ENCODE measurements at places on chromosomes 7 and 10.

GRCh38 chr10:52875336-52875735 lies 102.8 kb upstream of the MBL2 start:
- DNase-seq: no peak

DNA sequence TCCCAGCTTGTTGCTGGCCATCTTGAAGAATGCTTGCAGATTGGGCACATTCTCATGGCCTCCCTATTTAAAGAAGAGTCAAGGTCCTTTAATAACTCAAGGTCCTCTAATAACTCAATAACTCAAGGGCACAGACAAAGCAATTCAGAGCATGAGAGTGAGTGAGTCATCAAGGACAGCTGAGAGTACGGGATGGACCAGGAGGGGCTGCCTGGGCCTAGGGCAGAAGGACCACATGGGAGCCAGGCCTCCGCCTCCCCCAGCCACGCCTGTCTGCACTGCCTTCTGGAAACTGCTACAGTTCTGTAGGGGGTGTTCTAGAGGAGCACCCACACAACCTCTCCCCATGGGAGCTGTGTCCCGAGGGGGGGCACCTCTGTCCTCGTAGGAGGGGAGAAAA lies 48.9 kb downstream of the ZNF503 start:
- peak; percentile 4 for DNase-seq

DNA sequence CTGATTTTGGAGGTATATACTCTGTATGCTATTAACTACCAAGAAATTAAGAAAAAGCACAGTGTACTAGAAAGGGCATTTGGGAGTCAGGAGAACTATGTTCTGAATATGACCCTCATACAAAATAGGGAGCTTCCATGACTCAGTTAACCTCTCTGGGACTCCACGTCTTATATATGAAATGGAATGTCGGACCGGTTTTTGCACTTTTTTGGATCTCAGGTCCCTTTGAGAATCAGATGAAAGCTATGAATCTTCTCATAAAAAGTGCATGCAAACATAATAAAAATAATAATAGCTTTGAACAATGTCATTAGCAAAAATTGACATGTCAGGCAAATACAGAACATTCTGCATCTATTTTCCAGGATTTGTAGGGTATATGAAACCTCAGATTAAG lies 113.0 kb downstream of the ARID5B start:
- no peak for DNase-seq

DNA sequence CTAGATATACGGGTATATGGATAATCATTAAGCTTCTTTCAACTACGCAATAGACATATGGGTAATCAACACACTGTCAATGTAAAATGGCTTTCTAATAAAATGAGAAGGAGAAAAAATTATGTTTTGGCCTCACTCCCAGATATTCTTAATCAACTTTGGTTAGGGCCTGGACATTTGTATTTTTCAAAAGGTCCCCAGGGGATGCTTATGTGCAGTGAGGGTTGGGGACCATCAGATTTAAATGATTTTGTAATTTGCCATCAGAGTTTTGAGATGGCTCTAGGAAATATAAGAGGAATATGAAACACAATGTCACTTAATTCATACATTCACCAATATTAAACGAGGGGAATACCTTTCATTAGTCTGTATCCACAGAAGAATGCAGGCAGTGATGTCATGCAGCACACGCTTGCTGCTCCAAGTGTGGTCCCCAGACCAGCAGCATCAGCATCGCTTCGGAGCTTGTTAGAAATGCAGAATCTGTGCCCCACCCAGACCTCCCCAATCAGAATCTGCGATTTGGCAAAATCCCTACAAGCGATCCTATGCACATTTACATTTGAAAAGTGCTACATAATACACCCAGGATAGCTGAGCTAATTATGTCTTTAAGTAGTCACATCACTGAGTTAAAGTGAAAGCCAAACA lies 75.1 kb downstream of the INHBA start:
- no peak for DNase-seq

DNA sequence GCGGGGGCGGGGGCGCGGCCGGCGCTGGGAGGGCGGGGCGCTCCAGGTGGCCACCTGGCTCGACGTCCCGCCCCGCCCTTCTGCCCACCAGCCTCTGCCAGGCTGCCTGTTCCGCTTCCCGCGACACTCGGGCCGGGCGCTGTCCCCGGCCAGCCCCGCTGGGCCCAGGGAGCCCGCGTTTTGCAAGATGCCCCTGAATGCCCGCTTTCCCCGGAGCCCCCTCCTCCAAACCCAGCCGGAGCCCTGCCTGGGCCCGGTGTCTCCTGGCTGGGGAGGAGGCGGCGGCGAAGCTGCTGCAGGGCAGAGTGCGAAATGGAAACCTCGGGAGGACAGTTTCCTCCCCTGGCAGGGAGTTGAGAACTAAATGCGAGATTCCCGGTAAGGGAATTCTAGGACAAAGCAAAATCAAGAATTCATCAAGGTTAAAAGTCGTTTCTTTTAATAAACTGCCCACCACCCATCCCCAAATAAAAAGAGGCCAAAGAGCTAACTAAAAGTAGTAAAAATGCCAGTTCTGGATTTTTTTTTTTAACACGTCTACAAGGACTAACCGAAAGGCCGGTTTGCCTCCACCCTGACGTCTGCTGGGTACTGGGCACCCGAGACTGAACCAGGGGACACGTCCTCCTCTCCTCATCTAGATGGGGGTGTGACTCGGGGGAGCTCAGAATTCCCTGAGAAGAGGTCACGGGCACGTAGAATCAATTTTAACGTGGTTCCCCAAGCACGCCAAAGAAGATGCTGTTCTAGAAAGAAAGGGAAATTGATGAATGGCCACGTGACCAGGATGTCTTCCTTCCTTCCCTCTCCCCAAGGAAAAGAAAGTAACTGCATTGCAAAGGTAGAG lies 200.4 kb upstream of the NFE2L3 start:
- peak; percentile 49 for DNase-seq

GRCh38 chr7:23373151-23374004 lies 74.2 kb downstream of the MALSU1 start:
- no peak for DNase-seq

DNA sequence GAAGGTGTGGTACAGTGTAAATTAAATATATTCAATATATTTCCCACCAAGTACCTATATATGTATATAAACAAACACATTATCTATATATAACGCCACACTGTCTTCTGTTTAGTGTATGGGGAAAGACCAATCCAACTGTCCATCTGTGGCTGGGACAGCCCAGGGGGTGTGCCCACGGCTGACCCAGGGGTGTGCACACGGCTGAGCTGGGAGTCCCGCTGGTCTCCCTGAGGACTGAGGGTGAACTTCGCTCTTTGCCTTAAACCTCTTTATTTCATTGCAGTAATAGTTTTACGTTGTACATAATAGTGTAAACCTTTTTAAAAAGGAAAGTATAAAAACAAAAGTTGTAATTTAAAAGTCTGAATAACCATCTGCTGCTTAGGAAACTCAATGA lies 6.3 kb downstream of the EN2 start:
- no peak for DNase-seq

DNA sequence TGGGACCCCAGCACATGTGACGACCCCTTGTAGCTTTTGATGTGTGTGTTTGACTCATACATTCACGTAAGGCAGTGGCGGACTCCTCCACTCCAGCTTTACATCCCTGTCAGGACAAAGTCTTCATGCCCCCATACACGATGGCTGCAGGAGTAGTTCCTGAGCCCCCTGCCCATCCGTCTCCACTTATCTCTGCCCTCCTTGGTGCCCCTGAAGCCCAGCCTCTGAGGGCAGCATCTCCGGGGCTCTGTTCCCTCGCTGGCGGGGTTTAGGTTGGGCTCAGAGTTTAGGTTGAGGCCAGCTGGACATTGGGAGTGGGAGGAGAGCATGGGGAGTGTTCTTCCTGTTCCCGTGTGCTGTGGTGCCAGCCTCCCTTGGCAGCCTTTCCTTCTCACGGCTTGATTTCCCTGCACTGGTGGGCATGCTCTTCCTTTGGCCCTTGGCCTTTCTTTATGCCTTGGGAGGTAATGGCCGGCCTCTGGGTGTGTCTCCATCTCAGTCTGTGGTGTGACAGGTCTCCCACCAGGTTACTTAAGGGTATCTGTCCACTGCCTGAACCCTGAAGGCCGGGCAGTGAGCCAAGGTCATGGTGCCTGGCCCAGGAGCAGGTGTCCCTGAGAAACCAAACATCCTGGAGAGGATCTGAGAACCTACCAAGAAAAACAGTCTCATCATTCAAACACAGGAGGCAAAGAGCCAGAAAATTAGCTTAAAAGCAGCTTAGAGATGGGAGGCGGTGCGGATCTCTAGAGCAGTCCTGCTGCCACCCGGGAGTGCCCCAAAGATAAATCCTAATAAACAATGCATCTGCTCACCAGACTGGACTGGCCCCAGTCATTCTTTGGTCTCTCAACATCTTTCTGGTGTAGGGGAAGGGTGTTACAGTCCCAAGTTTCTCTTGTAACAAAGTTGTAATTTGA lies 85.5 kb downstream of the GLRX3 start:
- no peak for DNase-seq

Measured in GM23248 (cell line).